WTC11 (cell line): ENCODE measurements at places on chromosomes 12 and 14. TPM values are rescaled to one million over a fixed set of nuclear protein-coding genes. Genes with fewer than 3 reads are reported as not detected.

Gene P2RX2
- 1.6 to 2.6 TPM (median 2.1 TPM) in 3 replicates for total RNA-seq

Gene OLR1
- total RNA-seq, result 0.09 to 0.21 TPM in 2 of 3 replicates, not detected in the other

DNA sequence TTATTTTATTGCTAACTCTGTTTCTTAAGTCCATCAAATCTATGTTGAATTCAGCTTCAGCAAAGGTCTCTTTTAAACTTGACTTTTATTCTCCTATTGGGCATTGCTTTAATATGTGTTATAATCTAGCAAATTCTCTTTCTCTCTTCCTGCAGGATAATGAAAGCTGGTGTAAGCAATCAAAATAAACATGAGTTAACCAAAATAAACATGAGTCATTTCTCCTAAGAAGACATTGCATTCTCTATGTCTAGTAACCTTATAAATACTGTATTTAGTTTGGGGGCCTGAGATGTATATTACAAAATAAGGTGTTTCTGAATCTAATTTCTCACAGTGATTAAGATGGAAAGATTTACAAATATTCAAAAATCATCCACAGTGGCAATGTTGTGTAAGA, 739.1 kb upstream of the ATXN7L3B start:
- DNase-seq, result no peak

DNA sequence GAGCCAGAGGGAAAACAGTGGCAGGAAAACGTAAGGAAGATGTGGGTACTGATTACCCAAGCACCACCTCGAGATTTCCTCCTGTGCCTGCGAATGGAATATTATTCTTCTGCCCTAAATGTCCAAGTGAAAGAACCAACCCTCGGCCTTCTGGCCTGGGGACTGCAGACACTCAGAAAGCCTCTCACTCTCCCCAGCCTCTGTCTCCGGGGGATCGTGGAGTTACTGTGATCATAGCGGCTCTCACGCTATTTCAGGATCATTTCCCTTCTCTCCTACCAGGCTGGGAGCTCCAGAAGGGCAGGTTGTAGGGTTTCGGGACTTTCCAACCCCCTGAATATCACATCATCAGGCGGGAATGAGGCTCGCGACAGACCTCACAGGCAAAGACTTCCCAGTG, 68.9 kb downstream of the KDM2B start:
- no peak for DNase-seq

Gene DBX2
- total RNA-seq, result 0.27 to 0.35 TPM (median 0.27 TPM) in 3 replicates

DNA sequence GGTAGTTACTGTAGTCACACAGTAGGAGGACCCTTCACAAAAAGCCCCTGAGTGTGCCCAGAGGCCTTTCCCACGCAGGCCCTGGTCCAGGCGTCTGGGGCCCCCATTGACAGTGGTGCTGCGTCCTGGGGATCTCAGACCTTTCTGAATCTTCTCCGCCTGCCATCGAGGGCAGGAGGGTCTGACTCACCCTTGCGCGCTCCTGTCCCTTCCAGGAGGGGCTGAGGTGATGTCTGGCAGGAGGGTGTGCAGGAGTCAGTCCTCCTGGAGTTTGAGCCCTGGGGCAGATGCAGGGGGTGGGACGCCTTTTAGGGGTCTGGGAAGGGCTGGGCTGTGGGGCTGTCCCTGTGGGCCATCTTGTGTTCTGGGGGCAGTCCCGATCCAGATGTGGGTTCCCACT, 386.8 kb downstream of the TMEM121 start:
- no peak for DNase-seq

Gene SCN8A
- total RNA-seq, result 13.2 to 14.4 TPM (median 13.2 TPM) in 3 replicates

DNA sequence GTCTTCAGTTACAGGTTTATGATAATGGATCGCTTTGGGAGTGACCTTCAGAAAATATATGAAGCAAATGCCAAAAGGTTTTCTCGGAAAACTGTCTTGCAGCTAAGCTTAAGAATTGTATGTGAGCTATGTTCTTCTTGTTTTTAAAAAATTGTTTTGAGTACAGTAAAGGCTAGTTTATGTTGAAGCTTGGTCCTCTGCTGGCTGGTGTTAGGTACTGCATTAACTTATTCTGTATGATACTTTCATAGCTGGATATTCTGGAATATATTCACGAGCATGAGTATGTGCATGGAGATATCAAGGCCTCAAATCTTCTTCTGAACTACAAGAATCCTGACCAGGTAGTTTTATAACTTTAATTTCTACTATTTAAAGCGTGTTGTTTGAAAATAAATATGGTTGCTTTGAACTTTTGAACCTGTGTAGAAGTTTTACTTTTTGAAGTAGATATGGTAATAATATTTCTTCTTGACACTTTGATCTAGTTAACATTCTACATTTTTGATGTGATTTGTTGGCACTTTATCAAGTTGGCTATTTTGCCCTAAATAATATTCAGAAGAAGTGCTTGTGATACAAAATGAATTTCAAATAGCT, 55.7 kb downstream of the VRK1 start:
- no peak for DNase-seq

DNA sequence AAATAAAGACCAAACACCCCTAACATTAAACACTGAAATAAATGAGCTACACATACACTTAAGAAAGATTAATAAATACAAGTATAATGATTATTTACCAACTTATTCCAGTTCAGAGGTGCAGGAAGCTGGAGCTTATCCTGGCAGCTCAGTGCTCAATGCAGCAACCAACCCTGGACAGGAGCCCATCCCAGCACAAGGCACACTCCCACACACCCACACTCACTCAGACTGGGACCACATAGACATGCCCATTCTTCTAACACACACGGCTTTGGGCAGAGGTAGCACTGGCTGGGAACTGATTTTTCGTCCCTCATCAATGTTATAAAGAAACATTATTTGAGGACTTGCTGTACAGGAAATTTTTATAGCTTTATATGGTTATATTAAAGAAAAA, 797.4 kb downstream of the RPS29 start:
- DNase-seq, result no peak

GRCh38 chr12:39393890-39394289, 49.0 kb downstream of the KIF21A start:
- DNase-seq, result peak; percentile 22
